ENCODE measurements at places on chromosomes 1 and 21. TPM values are rescaled to one million over a fixed set of nuclear protein-coding genes. Genes with fewer than 3 reads are reported as not detected.
A peak's percentile ranks its signal among the peaks of the same experiment; 100 is the strongest.

The OLIG2 gene
- total RNA-seq, result not detected

DNA sequence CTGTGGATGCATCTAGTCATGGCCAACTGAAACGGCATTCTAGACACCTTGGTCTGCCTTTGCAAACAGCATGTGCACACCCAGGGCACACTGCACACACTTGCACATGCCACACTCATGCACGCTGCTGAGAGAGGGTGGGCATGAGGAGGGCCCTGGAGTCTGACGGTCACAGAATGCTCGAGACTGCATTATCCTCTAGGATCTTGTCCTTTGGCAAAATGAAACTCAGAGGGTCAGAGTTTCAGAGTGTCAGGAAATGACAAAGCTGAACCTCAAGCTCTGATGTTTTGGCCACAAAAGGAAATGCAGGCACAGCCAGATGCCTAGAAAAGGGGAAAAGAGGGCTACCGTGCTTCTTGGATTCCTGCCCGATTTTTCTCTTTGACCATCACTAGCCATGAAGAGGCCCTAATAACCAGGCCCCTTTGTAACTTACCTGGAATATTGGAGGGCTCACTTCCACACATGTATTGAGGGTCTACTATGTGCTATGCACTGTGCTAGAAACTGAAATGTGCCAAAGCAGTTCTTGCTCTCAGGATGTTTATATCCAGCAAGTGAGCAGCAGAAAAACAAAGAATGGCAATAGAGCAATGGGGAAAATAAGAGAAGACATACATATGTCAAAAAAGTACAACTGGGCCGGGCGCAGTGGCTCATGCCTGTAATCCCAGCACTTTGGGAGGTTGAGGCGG, 65.4 kb downstream of the TOMM20 start:
- DNase-seq, result no peak

The DIPK1A gene
- 0.97 TPM for total RNA-seq

GRCh38 chr1:202029171-202029665, 18.8 kb downstream of the ELF3 start:
- DNase-seq, result peak; percentile 74

GRCh38 chr1:170670802-170671628, 7.1 kb downstream of the PRRX1 start:
- DNase-seq, result no peak

DNA sequence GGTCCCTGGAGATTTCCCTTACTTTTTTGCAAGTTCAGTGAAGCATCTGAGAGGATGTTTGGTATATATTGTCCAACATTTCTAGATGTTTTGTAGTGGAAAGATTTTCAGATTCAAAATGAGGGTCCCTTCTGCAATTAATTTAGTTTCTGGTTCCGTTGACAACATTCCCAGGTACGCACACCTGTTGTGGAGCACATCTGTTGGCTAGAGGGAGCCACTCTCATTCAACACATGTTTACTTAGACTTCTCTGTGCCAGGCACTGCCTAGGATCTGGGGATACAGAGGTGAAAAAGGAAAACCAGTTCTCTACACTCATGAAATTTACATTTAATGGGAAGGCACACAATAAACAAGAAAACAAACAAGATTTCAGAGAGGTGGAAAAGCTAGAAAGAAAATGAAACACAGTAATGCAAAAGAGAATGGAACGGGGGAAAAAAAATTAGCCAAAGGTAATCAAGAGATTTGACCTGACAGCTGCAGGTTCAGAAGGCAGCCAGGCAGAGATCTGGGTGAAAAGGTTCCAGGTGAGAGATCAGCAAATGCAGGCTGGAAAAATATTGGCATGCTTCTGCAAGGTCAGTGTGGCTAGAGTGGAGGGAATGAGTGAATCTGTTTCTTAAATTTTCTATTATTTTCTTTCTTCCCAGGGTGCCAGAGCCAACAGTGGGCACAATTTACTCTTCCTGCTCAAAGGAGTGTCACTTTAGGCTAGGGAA, 48.4 kb upstream of the KAZN start:
- DNase-seq, result no peak

DNA sequence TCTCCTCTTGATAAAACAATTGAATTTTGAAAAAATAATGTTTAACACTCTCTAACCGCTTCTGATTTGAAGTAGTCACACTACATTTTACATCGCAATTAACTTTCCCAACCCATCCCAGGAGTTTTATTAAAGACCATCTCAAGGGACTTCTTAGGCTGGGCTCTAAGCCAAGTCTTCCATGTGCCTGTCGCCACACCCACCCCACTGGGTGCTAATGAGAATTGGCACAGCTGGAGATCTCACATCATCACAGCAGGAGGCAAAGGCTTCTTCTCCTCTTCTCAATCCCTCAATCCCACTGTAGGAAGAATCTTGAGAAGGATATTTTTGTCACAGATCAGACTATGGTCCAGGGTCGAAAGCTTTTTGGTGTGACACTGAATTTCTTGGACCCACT, 328.9 kb downstream of the NUF2 start:
- DNase-seq, result no peak

The MARK1 gene
- total RNA-seq, result not detected

- no peak for DNase-seq
Measured at GRCh38 chr1:155859881-155860871, 809 bp downstream of the SYT11 start.

- DNase-seq, result no peak
Measured at GRCh38 chr1:56934430-56935060, 31.3 kb downstream of the C8B start.

The TRIM67 gene
- 0.03 TPM for total RNA-seq

GRCh38 chr21:26560612-26561011, 12.5 kb downstream of the CYYR1 start:
- no peak for DNase-seq

The ANKRD34A gene
- 0.20 TPM for total RNA-seq

GRCh38 chr1:80973101-80973500, 827.6 kb upstream of the ADGRL2 start:
- DNase-seq, result no peak

DNA sequence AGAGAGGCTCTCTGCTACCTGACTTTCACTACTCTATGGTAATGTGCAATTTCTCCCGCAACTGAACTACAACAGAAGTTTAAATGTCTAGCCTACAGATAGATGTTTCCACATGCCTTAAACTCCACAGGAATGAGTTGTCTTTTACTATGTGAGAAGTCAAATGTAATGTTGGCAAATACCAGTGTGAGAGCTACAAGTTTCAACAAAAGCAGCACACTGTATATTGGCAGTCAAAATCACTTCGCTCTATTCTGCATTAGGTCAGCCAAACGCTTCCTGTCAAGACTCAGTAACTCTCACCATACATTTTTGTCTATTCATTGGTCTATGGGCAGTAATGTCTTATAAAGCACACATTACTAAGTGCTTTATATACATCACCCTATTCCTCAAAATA, 41.9 kb downstream of the LUZP1 start:
- DNase-seq, result no peak

The CELA2B gene
- total RNA-seq, result not detected

GRCh38 chr1:36177589-36178431, 21.9 kb downstream of the MAP7D1 start:
- DNase-seq, result no peak

The MACF1 gene
- 77.4 TPM for total RNA-seq

DNA sequence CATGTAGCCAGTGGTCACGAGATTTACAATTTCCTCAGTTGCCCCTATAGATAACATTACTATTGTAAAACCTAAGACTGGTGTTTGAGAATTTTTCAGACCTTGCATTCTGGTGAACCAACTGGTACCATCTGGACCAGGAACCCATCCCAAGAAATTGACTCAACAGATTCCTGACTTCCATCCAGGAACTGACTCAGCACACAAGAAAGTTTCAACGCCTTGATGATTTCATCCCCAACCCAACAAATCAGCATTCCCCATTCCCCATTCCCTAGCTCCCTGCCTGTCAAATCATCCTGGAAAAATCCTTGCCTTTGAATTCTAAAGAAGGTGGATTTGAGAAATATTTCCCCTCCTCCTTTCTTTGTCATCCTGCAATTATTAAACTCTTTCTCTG, 529.8 kb upstream of the PRMT6 start:
- DNase-seq, result no peak

The ADGRL4 gene
- total RNA-seq, result not detected

GRCh38 chr1:116808848-116809508, 54.7 kb downstream of the CD2 start:
- no peak for DNase-seq

The TRIM45 gene
- 0.94 TPM for total RNA-seq

The CASP9 gene
- 18.0 TPM for total RNA-seq

DNA sequence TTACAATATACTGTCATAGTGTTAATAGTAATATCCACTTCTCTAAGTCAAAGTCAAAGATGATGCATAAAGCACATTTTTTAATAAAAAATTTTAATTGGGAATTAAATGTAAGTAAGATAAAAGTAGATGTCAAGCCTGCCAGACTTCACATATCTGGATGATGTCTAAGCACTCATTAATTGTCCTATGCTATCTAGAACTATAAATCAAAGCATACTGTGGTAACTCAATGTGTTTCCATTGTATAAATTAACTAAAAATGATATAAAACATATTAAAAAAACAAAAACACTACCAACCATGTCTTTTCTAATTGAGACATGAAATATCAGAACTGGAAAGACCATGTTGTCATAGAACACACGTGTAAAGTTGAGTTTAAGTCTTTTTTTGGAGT, 51.2 kb downstream of the ZZZ3 start:
- no peak for DNase-seq

DNA sequence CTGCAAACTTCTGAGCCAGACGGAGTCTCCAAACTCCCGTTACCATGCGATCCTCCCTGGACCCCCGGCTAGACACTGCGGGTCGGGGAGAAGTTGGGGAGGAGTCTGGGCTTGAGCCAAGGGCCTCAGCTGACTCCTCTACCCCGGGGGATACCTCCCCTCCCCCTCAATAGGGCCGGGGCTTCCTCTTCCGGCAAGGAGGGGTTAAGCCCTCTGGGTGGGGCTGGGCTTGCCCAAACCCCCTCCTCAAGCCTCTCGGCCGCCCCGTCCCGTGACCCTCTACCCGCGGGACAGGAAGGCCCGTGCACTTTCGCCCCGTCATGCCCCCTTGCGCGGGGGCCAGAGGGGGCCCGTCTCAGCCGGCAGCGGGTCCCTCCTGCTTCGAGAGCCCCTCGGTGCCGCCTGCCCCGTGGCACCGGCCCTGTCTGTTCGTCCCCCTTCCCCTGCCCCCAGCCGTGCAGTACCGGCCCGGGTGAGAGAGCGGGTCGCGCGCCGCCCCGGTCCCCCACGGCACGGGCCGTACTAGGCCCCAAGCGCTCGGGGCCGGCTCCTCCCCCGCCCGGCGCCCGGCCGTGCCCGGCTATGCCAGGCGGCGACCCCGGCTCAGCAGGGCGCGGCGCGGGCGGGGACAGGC, 652 bp downstream of the ARL8A start:
- DNase-seq, result no peak

GRCh38 chr1:98697781-98698180, 36.3 kb downstream of the SNX7 start:
- DNase-seq, result no peak

The PTPN7 gene
- 16.3 TPM for total RNA-seq

DNA sequence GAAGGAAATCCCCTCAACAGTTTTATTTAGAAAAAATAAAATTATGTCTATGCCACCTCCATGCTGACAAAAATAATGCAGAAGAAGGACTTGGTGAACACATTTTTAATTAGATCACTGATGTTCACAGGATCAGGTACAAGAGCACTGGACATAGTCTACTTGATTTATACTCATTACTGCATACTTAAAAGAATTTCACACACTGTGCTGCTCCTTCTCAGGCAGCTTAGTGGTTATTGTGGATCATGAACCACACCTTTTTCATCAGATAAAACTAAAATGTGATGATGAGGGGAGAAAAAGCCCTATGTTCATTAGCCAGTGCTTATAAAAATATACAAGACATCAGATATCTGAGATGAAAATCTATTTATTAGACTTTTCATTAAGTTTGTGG, 103.3 kb upstream of the DPH5 start:
- no peak for DNase-seq

The BSND gene
- 0.10 TPM for total RNA-seq

GRCh38 chr1:218272366-218272765, 12.7 kb upstream of the RRP15 start:
- DNase-seq, result no peak

The CSF3R gene
- not detected for total RNA-seq

The FNBP1L gene
- 13.9 TPM for total RNA-seq

GRCh38 chr1:88730132-88730675, 46.1 kb downstream of the PKN2 start:
- no peak for DNase-seq

DNA sequence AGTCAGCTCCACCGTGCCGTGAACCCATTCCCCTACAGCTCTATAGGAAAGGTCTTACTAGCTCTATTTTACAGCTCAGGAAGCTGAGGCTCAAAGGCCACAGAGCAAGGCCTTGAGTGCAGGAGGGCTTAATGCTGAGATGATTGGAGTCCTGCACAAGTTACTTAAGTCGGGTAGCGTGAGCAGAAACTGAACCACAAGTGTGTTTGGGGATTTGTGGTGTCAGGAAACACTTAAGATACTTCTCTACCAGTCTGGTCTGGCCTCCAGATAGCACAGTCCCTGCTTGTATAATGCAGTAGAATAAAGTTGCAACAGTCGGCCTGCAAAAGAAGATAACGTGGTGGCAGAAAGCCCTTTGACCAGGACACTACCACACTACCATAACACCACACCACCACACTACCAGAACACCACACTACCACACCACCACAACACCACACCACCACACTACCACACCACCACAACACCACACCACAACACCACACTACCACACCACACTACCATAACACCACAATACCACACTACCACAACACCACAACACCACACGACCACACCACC, 118.1 kb downstream of the SPSB1 start:
- DNase-seq, result peak; percentile 24

GRCh38 chr1:199173356-199173755, 534.5 kb downstream of the PTPRC start:
- no peak for DNase-seq

DNA sequence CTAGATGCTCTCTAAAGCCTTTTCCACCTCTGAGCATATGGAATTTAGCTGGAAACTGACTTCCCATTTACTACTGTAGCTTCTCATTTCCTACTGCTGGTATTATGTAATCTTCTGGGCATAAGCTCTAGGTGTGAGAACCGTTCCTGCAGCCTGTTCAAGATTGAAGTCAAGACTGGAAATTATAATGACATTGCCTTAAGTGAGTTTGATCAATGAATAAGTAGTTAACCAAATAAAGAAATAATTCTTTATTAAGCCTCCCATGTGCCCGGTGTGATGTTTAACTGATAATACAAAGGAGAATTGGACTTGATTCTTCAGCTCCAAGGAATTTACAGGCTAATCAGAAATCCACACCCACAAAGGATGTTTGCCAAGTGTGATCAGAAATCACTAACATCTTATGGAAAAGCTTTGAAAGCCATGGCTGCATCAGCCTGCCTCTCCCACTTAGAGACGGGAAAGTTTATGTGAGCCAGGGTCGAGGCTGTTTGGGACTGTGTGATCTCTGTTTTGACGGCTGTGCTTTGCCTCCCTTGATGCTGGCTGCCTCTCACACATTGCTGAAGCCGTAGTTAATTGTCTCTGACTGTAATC, 36.4 kb upstream of the PRELP start:
- DNase-seq, result no peak

- no peak for DNase-seq
Measured at GRCh38 chr1:229286099-229286766, 15.3 kb downstream of the RAB4A start.

The ANXA9 gene
- 49.4 TPM for total RNA-seq

The IL19 gene
- not detected for total RNA-seq

GRCh38 chr1:112557385-112557784, 48.6 kb downstream of the WNT2B start:
- no peak for DNase-seq

Measured in HT-29 (cell line).